Stimulated activated CD4-positive, alpha-beta T cell treated with anti-CD3 and anti-CD28 coated beads, TNF-alpha, amount 100 ng/mL, for 1 hour (primary cell): ENCODE measurements at places on chromosomes 13 and 19.

GRCh38 chr13:19362946-19363510, 181.4 kb upstream of the TUBA3C start:
- no peak for DNase-seq

GRCh38 chr13:102863590-102863989, 17.8 kb downstream of the ERCC5 start:
- no peak for DNase-seq

- DNase-seq, result no peak
Measured at GRCh38 chr19:55626350-55626749, 2.0 kb upstream of the ZNF784 start.

DNA sequence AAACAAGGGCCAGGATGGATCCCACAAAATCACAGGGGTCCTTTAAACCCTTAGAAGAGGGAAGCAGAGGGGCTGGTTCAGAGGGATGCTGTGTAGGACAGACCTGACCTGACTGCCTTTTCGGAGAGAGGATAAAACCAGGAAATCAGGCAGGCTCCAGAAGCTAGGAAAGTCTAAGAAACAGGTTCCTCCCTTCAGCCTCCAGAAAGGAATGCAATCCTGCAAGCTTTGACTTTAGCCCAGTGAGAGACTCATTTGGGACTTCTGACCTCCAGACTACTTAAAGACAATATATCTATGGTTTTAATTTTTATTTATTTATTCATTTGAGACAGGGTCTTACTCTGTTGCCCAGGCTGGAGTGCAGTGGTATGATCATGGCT, 5.3 kb downstream of the RAB20 start:
- no peak for DNase-seq

DNA sequence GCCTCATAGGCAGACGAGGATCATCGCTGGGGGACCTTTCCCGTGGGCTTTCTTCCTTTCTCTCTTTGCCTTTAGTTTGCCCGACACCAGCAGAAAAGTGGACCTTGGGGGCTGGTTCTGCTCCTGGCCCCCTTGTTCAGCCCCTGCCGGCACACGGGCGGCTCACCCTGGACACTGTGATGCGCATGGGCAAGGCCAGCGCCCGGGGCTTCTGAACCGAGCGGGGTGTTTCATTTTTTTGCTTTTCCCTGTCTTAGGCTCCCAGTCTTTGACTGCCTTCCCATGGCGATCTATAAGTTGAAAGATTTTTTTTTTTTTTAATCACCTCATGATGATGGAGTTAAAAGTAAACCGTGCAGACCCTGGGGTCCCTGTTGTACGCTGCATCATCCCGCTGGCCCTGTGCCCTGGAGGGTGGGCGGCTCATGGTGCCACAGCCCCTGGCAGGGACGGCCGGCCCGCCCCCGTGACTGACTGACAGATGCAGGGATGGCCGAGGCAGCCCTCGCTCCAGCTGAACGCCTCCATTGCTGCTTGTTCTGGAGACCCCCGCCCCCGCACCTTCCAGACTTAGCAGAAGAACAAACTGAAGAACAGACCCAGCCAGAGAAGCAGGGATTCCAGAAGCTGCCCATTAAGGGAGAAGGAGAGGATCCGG, 9.6 kb downstream of the TSSK6 start:
- DNase-seq, result no peak

- no peak for DNase-seq
Measured at GRCh38 chr13:49084961-49085360, 109.2 kb downstream of the FNDC3A start.

DNA sequence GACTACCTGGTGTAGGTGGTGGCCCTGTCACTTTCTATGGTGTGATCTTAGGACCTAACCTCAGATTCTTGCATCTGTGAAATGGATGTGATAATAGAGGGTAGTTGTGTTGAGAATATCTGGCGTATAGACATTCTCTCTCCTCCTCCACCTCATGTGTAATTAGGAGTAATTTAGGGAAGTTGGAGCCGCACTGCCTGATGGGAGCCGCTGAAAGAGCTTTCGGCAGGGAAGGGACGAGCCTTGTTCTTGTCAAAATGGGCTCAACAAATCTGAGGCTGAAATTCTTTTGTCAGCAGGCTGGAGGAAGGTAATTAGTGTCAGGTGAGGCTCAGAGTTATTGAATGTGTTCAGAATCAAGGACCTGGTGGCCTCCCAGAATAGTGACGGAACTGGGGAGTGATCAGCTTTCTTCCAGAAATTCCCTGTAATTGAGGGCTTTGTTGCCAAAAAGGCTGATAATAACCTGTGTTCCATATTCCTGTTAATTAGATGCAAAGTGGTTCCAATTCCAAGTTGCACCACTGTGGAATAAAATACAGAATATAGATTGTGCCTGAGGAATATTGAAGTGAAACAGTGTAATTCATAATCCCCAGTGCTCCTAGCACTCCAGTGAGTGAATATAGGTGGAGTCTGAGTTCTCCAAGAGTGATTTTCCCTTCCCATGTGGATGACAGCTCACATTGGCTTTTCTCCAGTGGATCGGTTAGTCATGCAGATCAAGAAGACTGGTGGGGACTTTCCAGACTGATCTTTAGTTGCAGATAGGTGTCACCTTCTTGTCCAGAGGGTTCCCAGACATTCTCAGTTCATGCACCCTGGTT, 47.5 kb downstream of the SPATA13 start:
- DNase-seq, result no peak

GRCh38 chr13:21055511-21056045, 5.8 kb downstream of the LATS2 start:
- DNase-seq, result no peak

- peak; percentile 78 for DNase-seq
Measured at GRCh38 chr19:6739390-6739882, at the start of gene TRIP10. TRIP10 (plus strand) TSS chr19:6739680; CDS start chr19:6739762, 82 bp downstream.

- no peak for DNase-seq
Measured at GRCh38 chr13:108444448-108444847, 174.9 kb downstream of the TNFSF13B start.

DNA sequence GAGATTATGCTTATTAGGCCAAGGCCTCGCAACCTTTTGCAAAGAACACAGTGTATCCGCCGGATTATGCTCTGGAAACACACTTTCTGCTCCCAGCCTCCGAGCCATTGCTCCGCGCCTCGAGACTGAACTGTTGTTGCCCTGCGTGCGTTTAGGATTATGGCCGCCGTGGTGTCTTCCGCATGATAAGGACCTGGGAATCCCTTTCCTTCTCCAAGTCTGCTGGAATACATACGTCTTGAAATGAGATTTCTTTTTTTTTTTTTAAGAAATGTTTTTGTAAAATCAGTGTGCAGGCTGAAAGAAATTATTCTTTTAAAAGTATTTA, 89.8 kb upstream of the SOX1 start:
- no peak for DNase-seq

DNA sequence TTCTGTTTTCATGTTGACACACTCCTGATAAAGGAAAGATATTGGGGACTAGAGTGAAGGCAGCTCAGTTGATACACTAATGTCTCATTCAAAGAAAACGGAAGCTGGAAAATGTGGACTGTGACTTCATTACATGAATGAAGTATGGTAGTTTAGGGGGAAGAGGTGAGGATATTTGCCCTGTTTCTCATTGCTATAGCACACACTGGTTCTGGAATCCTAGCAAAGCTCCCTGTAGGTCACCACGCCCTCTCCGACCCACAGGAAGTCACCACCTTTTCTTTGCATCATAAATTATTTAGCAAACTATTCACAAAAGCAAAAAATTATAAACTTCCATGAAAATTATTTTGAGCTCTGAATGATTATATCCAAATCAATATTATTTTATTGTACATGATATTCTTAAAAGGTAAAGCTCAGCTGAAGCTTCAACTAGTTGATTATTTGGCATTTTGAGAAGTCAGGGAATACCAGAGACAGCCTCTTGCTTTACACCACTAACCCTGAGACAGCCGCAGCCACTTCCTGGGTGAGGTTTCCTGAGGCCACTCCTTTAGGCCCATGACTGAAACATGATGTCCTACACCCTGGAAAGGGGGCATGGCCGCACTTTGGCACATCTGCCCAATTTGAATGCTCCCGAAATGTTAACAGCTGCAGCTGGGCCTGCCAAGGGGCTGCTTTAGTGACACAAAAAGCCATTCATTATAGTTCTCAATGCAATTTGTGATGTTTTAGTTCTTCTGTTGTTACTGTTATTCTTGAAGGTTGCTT, 50.0 kb upstream of the WDFY2 start:
- no peak for DNase-seq

GRCh38 chr13:80823472-80823871, 482.5 kb upstream of the SPRY2 start:
- no peak for DNase-seq

GRCh38 chr19:36915992-36916830, at the start of the genes ZNF568 and ZNF829:
ZNF568 (plus strand) TSS chr19:36916332; CDS start chr19:36922771, 6,439 bp downstream.
ZNF829 (minus strand) TSS chr19:36916291; CDS start chr19:36915167, 1,124 bp downstream.
- DNase-seq, result peak; percentile 79

DNA sequence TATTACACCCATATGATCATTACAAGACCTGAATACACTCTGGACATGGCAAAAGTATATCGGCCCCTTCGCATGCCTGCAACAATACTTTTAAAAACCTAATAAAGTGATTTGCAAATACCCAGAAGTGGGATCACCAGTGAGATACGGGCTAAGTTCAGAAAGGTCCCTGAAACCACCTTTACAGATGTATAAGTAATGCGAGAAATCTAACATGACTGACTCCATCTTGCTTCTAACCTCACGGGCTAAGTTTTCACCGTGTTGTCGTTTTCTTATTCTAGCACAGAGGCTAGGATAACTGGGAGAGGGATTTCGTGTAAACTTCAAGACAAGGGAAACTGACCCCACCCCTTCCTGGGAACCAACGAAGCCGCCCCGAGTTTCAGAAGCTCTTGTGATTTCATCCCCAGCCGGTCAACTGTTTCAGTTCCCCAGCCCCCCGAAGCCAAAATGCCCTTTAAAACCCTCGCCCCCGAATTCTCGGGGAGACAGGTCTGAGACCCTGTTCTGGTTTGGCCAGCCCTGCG, 703 bp downstream of the NEK3 start:
- DNase-seq, result no peak

GRCh38 chr13:19089315-19089714, 92.3 kb downstream of the TUBA3C start:
- DNase-seq, result no peak

DNA sequence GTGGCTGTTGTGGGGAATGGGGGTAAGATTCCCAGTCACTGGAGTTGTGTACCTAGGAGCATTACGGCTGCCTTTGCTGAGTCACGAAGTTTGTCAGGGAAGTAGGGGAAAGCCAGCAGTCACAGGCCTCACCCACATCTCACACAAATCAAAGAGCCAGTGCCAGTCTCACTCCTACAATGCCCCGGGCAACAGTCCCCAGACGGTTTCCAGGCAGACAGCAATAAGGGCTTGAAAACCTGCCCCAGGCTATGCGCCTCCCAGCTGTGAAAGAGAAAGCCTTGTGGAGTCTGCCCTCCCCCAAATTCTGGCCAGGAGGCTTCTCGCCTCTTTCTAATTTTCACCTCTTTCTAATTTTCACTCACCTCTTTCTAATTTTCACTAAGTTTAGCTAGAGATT, 142.3 kb upstream of the EDNRB start:
- DNase-seq, result no peak

DNA sequence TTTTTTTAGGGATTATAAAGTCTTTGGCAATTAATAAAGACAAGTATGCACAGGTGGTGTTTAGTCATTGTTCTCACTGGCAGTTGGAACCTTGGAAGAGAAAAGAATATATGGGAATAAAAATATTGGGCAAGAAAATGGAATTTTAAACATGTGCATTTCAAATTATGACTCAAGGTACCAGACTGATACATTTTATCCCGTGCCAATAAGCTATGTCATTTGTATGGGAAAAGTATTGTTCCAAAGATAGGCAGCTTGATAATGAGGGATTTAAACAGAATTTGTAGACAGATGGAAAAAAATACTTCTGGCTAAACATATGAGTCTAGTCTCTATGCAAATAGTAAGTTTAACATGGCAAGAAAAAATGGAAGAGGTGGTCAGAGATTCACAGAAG, 169.5 kb upstream of the UFM1 start:
- DNase-seq, result no peak

DNA sequence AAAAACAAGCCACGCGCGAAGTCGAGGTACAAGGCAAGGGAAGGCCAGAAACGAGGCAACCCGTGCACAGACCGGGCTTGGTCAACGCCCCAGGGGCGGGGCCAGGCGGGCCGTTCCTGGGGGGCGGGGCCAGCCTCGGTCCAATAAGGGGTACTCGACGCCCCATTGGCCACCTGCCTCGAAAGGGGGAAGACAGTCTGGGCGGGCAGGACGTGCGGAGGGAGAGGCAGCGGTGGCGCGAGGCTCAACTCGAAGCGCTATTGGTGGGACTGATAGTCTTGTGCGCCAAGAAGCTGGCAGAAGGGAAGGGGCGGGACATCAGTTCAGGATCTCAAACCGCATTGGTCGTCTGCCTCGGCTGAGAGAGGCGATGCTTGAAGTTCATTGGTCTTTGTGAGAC, at the start of gene LYPD4:
LYPD4 (minus strand) TSS at position 83 of the 400 bp plus-strand sequence. CDS start 5,398 bp downstream, outside the sequence.
- no peak for DNase-seq

- DNase-seq, result no peak
Measured at GRCh38 chr13:23859904-23860303, 29.3 kb downstream of the MIPEP start.

GRCh38 chr13:100636441-100636840, 38.2 kb downstream of the TMTC4 start:
- no peak for DNase-seq

DNA sequence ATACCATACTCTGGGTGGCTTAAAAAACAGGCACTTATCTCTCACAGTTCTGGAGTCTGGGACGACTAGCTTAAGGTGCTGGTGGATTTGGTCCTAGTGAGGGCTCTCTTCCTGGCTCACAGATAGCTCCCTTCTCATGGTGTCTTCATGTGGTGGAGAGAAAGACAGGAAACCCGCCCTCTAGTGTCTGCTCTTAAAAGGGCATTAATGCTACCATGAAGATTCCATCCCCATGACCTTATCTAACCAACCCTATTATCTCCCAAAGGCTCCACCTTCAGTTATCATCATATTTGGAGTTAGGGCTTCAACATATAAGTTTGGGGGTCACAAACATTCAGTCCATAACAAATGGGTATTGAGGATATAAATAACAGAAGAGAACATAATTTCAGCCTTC, 139.4 kb downstream of the HS6ST3 start:
- DNase-seq, result no peak

GRCh38 chr13:34070006-34070405, 252.1 kb downstream of the RFC3 start:
- DNase-seq, result no peak

DNA sequence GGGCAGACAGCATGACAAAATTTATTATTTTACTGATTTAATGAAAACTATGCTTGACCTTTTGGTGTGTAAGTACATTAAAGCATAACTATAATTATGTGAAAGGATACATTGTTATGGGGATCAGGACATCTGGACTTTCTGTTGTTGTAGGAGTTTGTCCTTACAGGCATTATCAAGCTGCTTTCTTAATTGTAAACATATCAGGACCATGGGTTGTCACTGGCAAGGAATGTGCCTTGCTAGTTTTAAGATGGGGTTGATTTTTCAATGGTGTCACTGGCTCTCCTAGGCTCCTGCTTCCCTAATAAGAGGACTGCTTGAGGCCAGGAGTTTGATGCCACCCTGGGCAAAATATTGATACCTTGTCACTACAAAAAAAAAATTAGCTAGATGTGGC, 32.6 kb downstream of the KBTBD6 start:
- DNase-seq, result no peak
